ENCODE measurements at places on chromosomes 7 and 10.
A peak's percentile ranks its signal among the peaks of the same experiment; 100 is the strongest.

GRCh38 chr10:17216217-17216900 lies 11.7 kb upstream of the VIM start:
- no peak for DNase-seq

GRCh38 chr7:108127461-108127860 lies 2.7 kb downstream of the LAMB4 start:
- no peak for DNase-seq

GRCh38 chr10:85446827-85447226 lies 919.8 kb downstream of the GRID1 start:
- no peak for DNase-seq

DNA sequence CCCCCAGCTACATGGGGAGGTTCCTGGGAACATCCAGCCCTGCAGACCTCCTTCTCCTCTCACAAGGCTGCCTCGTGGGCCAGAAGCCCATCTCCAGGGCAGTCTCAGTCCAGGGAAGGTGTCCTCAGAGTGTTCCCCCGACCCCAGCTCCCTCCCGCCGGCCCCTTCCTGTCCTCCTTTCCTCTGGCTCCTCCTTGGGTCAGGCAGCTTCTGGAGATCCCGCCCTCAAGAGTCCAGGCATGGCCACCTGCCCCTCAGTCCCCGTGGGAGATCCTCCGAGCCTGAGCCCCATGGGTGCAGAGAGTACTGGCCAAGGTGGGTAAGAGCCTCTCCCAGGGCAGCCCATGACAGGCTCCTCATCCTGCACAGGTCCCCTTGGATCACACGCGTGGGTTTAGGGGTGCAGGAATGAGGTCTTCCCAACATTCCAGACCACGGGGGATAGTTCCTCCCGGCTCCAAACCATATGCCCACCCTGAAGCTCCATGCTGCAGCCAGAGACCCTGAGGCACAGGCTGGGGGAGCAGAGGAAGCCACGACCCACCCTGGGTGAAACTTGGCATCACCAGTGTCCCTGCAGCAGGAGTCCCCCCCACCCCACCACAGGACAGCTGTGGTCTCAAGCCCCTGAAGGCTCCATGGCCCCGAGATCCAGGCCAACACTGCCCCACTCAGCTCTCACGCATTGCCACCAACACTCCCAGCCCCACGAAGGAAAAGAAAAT lies 65.5 kb downstream of the OAT start:
- no peak for DNase-seq

DNA sequence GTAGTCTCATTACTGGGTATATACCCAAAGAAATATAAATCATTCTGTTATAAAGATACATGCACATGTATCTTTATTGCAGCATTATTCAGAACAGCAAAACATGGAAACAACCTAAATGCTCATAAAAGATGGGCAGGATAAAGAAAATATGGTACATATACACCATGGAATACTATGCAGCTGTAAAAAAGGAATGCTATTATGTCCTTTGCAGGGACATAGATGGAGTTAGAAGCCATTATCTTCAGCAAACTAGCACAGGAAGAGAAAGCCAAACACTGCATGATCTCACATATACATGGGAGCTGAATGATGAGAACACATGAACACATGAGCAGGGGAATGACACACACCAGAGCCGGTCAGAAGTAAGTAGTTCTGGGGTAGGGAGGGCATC lies 297.4 kb upstream of the GLI3 start:
- DNase-seq, result no peak

GRCh38 chr10:71204746-71205145 lies 7.6 kb upstream of the UNC5B start:
- DNase-seq, result no peak

DNA sequence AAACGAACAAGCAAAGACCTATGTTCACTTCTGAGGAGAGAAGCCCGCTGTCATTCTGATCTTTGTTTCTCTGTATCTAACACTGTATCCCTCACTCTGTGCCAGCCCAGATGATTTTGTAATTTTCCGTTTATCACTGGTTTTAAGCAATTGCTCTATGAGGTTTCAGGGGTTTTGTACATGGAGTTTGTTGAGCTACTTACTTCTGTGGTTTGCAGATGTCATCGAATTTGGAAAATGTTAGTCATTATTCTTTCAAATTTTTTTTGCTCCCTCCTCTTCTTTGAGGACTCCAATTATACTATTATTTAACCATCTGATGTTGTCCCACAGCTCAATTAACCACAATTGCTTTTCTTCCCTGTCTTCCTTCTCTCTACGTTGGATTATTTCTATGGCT lies 650.9 kb upstream of the IGFBP3 start:
- DNase-seq, result no peak

DNA sequence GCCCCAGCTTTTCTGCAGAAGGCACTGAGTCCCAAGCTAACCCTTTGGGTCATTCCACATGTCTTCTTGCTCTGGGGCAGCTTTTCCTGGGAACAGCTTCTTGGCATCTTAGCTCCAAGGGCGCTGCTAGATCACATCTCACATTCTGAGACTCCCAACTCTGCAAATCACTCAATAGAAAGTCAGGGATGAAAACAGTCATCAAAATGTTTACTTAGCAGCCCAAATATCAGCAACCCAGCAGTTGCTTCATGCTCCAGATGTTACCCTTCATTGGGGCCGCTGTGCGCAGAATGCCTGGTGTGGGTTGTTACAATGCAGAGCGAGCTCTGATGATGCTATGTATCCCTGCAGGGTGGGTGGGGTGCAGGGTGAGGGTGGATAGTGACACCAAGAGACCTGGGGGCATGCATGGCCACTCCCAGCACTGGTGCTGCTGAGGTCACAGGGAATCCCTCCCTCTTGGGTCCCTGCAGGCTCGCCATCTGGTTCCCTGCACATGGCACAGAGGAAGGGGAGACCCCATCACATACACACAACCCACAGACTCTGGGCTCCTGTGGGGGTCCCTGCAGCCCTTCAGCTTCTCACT lies 19.0 kb downstream of the WDFY4 start:
- DNase-seq, result no peak

GRCh38 chr10:122198631-122199030 lies 72.5 kb upstream of the BTBD16 start:
- no peak for DNase-seq

DNA sequence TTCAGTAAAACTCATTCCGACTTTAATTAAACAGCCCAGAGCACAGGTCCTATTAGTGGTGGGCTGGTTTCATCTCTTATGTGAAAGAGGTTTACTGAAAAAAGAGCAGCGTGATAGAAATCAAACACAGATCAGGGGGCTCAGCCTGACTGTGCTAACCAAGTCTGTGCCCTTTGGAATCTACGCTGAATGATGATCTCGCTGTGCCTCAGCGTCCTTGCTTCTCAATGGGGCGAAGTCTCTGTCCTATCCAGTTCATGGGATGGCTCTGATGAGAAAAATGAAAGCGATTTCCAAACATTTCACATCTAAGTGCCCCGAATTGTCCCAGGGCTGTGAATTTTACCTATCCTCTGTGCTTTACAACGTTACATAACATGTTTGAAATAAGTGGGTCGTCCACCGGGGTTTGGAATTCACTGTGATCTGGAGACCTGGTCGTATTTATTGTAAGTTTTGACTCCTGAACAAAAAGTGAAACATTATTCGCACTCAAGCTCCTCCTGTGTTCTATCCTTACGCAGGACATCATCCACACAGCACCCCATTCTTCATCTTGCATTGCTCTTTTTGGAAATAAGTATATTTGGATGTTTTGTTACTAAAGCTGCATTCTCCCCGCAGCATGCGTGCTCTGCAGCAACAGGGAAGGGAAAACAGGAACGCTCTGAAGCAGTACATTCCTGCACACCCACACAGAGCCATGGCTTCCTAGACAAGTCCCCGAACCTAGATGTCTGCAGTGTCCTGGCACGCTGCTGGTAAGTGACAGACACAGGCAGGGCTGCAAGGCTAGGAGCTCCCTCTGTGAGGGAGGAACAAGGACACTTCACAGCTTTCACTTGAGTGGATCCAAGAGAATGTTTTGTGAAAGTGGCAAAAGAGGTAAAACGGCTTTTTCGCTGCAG lies 83.5 kb downstream of the SLC37A3 start:
- no peak for DNase-seq

DNA sequence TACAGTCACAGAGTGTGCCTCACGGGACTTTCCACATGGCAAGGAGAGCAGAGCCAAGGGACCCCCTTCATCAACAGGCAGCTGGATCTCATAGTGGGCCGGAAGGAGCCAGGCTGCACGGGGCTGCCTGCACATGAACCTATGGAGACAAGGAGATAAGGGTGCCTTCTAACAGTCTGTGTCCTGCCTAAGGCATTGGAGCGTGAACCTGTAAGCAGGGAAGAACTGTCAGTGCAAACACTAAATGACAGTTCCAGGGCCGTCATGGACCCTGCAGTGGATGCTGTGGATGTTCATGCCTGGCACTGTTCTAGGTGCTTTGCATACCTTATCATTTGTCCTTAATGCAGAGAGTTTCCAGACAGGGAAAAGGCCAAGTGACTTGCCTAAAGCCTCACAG lies 85.9 kb downstream of the WIPF3 start:
- no peak for DNase-seq

DNA sequence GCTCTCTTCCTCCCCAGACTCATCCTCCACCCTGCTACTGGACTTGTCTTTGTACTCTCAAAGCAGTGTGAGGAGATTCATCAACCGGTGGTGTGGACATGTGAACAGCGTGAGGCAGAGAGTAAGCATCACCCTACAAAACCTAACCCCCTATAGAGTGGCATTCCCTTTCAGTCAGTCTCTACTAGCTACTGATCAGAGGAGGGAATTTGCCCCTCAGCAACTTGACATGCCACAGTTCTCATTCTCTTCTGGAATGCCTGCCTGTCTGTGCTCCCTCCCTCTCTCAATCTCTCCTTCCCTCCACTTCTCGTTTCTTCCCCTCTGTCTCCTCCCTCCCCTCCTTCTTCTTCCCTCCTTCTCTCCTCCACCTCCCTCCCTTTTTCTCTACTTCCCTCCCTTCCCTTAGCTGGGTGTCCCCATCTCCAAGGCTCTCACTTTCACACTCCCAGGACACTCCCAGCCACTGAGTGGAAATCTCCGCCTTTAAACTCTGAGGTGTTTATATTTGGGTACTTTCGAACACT lies 24.6 kb downstream of the H2AZ2 start:
- DNase-seq, result no peak

DNA sequence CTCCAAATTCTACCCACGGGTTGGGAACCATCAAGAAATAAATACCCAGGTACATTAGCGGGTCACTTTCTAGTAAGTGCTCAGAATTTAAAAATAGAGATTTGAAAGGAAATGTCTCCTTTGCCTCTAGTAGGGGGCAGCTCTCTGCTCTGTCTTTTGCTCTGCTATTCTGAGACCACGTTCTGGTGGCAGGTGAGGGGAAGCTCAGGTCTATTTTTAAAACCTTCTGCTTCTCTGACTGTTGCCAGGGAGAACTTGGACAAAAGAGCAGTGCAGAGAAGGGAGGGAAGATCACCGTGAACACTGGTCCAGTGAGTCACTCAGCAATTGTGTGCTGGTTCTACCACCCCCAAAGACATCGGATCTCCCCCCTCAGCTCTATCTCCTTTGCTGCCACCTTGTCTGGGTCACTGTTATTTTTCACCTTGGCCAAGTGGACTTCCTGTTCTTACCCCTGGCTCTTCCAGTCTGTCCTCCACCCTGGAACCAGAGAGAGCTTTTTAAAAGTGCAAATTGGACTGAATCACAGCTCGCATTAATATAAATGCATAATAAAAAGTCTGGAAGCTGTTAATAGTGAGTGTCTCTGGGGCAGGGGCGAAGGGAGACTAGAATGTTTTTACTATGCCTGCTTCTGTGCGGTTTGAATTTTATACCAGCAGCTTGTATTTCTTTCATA lies 72.4 kb upstream of the LOXL4 start:
- DNase-seq, result no peak

- no peak for DNase-seq
Observed at GRCh38 chr10:84114088-84114667, 25.1 kb upstream of the GHITM start.

- no peak for DNase-seq
Observed at GRCh38 chr7:115827305-115828045, 203.1 kb downstream of the TFEC start.

DNA sequence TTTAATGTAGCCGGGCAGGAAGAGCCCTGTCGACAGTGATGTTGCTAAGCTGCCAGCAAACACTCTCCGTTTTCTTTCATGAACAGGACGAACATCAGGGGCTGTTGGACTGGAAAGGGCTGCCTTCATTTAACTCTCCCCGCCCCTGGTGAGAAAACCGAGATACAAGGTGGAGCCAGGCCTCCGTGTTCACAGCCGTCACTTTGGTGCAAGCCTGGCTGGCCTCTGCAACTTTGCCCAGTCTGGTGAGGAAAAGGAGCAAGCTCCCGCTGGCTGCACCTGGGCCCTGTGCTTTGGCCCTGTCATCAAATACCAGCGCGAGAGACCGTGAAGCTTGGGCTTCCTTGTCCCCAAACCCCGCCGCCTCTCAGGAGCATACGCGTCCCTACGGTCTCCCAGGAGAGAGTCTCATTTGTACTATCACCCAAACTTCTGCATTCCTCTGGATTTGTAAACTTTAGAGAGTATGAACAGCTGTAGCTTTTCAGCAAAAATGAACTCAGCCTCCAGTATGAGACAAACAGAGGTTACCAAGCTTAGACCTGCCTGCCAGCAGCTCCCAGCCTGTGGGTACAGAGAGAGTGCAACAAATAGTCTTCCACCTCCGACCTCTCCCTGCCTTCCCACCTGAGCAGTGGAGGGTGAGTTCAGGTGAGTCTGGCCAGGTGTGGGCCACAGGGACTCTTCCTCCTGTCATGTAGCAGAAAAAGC lies 445.3 kb upstream of the MGMT start:
- no peak for DNase-seq

- DNase-seq, result no peak
Observed at GRCh38 chr7:98569691-98570337, 47.3 kb upstream of the NPTX2 start.

DNA sequence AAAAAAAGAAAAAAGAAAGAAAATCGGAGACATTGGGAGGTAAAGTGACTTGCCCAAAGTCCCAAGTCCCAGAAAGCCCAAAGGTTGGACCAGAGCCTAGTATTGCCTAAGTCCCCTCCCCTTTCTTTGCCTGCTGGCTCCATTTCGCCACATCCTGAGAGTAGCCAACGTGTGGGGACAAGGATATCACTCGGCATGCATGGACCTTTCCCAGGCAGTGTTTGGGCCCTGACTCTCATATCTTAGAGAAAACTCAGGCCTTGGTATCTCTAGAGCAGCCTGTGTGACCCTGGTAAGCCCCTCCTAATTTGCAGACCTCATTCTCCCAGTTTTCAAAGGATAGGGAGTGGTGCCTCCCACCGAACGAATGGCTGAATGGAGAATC lies 294.2 kb upstream of the ZMIZ1 start:
- DNase-seq, result no peak

- no peak for DNase-seq
Observed at GRCh38 chr10:57963546-57963945, 304.1 kb downstream of the IPMK start.

- peak; percentile 6 for DNase-seq
Observed at GRCh38 chr10:5970527-5970926, 6.8 kb downstream of the IL15RA start.
